ENCODE measurements at places on chromosomes 4 and X. TPM values are rescaled to one million over a fixed set of nuclear protein-coding genes. Genes with fewer than 3 reads are reported as not detected.

- no peak for DNase-seq
Measured at GRCh38 chr4:163600727-163601126, 106.2 kb downstream of the TMA16 start.

DNA sequence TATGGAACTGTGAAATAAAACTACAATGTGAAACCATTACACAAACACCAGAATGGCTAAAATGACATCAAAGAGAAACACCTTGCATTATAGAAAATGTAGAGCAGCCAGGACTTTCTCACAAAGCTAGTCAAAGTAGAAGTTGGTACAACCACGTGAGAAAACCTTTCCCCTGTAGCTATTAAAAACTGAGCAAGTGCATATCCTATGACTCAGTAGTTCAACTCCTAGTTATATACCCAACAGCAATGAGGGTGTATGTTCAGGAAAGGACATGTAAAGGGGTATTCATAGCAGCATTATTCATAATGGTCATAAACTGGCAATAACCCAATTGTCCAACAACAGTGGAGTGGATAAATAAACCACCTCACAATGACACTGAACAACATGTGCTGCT, 177.5 kb upstream of the NUDT10 start:
- no peak for DNase-seq

Gene FGFBP1
- polyA plus RNA-seq: not detected

DNA sequence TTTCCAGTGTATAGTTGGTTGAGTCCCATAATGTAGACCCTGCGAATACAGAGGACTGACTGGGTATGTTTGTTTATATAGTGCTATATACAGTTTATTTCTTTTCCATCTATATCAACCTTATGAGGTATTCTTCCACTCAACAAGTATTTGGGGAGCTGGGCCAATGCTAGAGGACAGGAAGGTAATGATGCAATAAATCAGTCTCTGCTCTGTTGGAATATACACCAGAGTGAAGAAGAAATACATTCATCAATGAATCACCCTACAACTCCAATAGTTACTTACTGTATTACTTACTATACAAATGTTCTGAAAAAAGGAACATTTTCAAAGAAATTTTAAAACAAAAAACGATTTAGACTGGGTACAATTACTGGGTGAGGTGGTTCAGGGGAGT, 2.1 kb upstream of the ARSJ start:
- no peak for DNase-seq

Gene MGAT4D
- polyA plus RNA-seq: not detected

- DNase-seq: no peak
Measured at GRCh38 chr4:123234955-123235354, 161.6 kb upstream of the SPRY1 start.

DNA sequence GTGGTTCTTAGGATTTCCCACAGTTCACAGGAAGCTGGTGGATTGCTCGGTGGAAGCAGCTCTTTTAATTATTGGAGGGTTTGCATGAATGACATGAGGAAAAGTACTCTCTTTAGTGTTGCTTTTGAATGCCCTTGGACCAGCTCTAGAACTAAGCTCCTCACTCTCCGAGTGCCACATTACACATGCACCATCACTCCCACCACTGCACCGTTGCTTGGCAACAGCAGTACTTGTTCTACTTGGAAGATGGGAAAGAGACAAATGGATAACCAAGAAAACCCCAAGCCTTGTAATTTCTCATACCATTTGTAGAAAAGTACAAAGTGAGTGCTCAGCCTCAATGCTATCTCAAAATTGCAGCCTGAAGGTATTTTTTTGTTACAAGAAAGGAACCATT, 620.2 kb upstream of the BOD1L1 start:
- DNase-seq: no peak
